ENCODE measurements at places on chromosomes 7 and 10.

DNA sequence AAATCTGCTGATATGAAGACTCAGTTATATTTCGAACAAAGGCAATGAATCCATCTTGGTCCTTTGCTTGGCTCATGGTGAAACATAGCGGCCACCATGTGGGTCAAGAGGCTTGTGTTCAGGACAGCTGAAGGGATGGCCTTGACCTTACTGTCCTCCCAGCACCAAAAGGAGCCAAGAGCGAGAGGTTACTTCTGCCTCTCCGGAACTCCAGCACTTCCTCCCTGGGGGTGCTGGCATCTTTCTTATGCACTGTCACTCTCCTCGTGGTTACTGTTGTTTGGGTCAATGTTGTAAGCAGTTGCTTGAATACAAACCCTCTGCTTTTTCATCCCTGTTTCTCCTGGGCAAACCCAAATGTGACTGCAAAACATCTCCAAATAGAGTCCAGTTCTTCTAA, 100.6 kb downstream of the RBM20 start:
- DNase-seq = no peak

DNA sequence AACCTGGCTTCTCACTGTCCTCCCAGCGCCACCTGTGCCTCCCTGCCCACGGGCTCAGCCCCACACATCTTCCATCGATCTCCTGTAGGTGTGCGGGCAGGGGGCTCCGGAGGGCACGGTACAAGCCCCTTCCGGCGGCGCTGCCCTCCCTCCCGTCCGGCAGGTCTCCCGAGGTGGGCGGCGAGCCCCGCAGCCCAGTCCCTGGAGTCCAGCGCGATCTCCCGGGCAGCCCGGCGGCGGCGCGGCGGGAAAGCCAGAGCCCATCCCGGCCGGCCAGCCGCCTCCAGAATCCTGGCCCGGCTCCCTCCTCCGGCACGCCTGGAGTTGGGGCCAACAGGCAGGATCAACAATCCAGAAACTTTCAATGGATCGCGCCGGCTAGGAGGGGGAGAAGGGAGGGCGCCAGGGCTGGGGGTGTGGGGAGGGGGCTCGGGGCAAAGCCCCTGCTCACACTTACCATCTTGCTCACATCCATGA, 100.1 kb downstream of the HIP1 start:
- DNase-seq = no peak

DNA sequence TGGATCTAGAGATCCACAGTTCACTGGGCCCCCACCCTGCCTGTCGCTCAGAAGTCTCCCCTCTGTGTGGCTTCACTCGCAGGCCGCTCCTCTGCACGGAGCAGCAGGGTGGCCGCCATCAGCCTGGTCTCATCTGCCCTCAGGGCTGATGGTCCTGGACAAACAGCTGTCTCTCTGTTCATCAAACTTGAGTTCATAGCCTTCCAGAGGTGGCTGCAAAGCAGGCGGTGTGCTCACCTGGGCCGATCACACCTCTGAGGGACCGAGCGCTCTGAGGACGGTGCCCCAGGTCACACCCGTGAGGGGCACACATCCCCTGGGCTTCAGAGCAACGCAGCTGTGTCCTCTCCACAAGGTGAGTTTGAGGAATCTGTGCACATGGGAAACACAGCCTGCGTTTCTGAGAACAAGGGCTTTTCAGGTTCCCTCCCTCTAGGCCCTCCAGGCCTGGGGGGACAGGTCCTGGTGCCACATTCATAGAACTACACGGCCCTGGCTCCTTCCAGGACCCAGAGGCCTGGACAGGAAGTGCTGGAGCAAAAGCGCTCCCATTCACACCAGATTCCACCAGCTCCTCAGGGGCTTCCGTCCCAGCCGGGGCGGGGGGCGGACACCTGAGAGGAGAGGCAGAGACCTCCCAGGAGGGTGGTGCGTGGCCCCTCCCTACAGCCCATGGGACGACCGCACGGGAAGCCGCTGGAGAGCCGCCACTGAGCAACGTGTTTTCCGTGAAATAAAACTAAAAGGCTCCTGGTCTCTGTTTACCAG, 31.2 kb upstream of the FAM20C start:
- no peak for DNase-seq

DNA sequence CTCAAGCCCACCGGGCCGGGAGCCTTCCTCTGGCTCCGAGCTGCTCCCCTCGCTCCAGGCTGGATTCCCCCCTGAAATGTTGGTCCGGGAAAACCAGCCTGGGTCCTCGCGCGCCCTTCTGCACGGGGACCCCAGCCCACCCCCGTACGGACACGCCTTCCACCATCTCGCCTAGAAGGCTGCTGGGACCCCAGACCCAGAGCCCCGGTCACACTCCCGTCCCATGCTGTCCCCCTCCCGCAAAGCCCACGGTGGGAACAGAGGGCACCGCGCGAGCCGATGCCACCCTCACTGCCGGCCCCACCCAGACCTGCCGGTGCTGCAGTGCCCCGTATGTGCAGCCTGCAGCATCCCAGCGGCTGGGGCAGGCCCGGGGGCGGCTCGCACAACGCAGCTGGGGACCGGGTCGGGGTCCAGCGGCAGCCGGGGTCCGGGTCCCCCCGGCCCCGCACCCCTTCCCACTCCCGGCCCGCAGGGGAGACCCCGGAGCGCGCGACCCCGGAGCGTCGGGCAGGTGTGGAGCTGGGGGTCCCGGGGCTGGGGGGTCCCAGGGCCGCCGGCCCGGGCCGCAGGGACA, 871 bp downstream of the SPOCK2 start:
- peak; percentile 31 for DNase-seq

DNA sequence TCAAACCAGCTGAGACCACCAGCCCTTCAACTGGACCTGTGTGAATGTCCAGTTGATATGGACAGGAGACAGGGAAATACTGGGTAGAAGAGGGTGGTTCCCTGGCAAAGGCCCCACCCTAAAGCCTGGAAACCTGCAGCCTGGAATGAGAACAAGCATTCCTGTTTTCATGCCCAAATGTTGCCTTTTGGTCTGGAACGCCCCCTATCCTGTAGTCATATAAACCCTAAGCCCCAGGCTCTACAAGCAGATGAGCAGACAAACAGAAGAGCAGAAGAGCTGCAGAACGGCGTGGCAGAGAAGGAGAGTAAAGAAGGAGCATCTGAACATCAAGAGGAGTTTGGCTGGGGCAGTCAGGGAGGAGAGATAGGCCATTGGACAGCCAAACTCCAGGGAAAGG, 38.4 kb downstream of the SYPL1 start:
- DNase-seq = no peak

DNA sequence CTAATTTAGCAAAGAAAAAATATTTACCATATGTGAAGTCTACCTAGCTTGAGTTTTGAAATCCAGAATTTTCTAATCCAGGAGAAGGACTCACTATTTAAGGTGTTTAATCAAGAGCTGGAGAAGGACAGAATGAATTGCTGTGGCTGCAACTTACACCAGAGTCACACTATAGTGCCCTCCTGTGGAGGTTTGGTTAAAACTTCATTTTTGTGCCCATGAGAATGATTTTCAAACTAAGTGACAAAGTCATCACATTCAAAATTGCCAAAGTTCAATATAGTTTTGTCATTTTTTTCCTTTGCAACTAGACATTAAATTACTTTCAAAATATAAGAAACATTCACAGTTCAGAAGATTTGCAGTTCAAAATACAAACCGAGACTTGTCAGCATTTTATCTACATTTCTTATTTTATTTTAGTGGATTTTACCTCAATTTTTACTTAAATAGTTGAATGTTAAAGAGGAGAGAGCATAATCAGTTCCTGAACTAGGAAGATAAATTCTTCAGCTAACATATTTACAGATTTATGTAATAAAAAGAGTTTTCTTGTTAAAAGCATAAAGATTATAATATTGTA, 70.7 kb downstream of the CABCOCO1 start:
- DNase-seq = no peak

GRCh38 chr10:101291331-101292193, 62.3 kb upstream of the LBX1 start:
- DNase-seq = no peak

GRCh38 chr10:86957471-86958115, at the start of gene MMRN2:
Gene MMRN2, minus strand, starts transcription at chr10:86957615. Its CDS starts 74 bp downstream, at chr10:86957541.
- no peak for DNase-seq

GRCh38 chr10:131757285-131758058, 143.3 kb upstream of the PPP2R2D start:
- no peak for DNase-seq

- peak; percentile 34 for DNase-seq
Observed at GRCh38 chr7:98745722-98746318, 124.0 kb downstream of the TMEM130 start.

- DNase-seq = no peak
Observed at GRCh38 chr7:105876964-105877601, 684 bp upstream of the ATXN7L1 start.

- no peak for DNase-seq
Observed at GRCh38 chr7:4270941-4271715, 411.0 kb upstream of the FOXK1 start.

GRCh38 chr10:116990276-116990800, 14.6 kb downstream of the SHTN1 start:
- no peak for DNase-seq

GRCh38 chr7:67990003-67990402, 993.4 kb downstream of the TYW1 start:
- DNase-seq = no peak

DNA sequence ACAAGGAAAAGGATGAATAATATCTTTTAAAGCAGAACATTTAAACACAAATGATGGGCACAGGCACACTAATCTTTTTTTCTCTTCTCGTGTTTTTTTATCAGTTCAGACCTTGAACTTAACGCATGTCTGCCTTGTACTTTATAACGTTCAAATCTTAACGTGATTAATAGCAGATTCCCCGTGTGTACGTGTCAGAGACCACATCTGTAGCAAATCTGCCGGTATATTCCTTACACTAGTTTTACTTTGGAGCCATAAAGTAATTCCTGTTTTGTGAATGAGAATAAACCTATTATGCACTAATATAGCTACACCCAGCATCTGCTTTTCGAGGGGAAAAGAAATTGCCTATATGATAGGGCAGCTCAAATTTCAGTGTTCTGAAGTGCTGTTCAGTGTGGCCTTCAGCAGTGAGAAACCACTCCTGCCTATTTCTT, 166.0 kb upstream of the TCF7L2 start:
- no peak for DNase-seq

DNA sequence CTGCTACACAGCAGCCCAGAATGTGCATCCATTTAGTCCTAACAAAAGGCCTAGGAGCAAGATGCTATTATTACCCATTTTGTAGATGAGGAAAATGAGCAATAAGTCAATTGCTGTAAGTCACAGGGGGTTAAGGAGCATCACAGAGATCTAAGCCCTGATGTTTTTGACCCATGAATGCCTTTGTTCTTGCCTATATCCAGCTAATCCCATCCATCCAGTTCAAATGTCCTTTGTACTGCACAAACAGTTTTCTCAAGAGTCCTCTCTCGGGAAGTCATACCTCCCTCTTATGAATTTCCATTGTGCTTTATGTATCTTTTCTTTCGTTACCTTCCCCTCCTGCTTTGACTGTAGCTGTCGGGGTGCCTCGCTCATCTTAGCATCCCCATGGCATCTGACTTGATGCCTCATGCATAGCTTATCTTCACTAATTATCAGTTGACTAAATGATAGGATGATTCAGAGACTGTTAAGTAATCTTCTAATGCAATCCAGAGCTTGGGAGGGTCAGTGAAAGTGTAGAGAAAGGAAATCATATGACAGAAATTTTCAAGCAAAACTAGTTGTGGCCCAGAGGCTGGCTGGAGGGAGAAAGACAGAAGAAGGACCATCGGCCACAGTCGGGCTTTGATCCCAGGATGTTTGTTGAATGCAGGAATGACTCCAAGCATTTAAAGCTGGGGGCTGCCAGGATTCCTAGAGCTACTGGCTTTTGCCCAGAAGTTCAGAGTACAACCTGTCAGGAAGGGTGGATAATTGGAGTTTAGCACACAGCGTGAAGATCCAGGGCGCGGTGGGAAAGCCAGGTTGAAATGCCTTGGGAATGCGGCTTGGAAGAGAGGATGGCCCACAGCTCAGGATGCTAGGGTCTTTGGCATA, 23.5 kb downstream of the BLVRA start:
- no peak for DNase-seq

DNA sequence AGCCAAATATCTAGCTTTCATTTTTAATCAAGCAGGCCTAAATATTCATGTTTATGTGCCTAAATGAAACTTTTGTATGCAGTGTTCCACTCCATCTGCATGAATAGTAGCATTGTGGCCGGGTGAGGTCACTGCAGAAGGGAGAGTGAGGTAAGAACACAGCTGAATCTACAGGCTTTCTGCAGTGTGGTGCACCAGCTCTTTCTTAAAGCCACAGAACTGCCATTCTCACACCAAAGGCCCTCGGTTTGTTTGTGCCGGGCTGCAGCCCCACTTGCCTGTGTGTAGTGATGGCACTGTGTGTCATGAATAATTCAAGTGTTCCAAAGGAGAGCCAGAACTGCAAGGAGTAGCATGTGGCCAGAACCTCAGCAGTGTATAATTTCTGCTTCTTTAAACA, 204.1 kb downstream of the TRIL start:
- DNase-seq = no peak

GRCh38 chr7:46764100-46764936, 817.6 kb downstream of the TNS3 start:
- DNase-seq = no peak

DNA sequence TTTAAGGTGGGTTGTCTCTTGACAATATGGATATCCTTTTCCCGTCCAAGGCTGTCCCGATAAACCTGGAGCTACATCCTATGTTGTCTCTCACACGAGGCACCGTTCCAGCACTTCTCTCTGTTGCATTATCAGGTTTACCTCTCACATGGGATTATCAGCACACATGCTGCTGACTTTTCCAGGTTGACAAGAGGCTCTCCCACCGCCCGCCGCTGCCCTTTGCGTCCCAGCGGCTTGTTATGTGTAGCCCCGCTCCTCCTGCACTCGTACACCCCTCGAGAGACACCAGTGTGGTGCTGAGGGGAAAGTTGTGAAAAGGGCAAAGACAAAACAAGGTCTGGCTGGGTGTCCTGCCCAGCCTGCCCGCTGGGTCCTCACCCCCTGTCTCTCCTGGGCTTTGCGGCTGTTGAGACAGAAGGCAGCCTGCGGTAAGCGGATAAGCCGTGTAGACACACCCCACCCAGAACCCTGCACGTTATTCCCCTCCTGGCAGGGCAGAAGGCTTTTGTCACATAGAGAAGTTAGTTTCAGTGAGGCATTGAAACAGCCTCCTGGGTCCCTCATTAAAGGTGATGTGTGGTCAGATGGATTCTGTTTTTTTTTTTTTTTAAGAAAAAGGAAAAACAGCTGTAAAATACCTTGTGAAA, 38.7 kb downstream of the UBE3C start:
- DNase-seq = no peak

GRCh38 chr10:97456034-97456685, 10.2 kb downstream of the ZDHHC16 start:
- DNase-seq = no peak

GRCh38 chr7:86574006-86574405, 69.7 kb upstream of the GRM3 start:
- no peak for DNase-seq

DNA sequence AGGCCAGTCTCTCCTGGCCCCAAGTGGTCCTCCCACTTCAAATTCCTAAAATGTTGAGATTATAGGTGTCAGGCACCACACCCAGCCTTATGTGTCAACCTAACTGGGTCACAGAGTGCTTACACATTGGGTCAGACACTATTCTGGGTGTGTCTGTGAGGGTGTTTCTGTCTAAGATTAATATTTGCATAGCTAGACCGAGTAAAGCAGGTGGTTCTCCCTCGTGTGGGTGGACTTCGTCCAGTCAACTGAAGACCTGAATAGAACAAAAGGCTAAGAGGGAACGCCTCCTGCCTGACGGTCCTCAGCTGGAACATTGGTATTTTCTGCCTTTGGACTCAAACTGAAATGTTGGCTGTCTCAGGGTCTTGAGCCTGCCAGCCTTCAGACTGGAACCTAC, 11.5 kb downstream of the PPIF start:
- DNase-seq = no peak

Data from stimulated activated CD8-positive, alpha-beta memory T cell treated with anti-CD3 and anti-CD28 coated beads, Interleukin-7, amount 100 ng/mL, for 4 hours (primary cell).